Activated naive CD4-positive, alpha-beta T cell (primary cell): ENCODE measurements at places on chromosomes 7 and 10.

DNA sequence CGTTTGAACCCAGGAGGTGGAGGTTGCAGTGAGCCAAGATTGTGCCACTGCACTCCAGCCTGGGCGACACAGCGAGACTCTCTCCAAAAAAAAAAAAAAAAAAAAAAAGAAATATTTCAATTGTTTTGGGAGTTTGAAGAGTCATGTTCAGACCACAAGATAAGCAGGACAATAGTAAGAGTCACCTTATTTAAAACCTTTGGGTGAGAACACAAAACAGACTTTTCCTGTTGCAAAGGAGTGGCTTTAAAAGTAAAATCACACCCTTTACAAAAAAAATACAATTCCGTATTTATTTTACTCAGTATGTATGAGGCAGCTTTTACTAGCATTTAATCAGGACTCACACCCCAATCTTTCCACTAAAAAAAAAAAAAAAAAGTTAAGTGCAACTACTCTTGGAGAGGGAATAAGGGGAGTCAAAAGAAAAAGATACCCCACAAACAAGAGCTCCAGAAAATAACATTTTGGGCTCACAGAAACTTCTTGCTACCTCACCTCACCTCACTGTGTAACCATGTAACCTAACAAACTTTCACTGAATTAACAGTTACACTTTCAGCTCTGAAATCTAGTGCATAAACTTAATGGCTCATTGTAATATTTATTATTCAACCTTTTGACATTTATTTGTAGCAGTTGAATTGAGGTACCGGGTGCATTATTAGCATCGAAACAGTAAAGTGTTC, 11.2 kb downstream of the SKIDA1 start:
- no peak for DNase-seq

DNA sequence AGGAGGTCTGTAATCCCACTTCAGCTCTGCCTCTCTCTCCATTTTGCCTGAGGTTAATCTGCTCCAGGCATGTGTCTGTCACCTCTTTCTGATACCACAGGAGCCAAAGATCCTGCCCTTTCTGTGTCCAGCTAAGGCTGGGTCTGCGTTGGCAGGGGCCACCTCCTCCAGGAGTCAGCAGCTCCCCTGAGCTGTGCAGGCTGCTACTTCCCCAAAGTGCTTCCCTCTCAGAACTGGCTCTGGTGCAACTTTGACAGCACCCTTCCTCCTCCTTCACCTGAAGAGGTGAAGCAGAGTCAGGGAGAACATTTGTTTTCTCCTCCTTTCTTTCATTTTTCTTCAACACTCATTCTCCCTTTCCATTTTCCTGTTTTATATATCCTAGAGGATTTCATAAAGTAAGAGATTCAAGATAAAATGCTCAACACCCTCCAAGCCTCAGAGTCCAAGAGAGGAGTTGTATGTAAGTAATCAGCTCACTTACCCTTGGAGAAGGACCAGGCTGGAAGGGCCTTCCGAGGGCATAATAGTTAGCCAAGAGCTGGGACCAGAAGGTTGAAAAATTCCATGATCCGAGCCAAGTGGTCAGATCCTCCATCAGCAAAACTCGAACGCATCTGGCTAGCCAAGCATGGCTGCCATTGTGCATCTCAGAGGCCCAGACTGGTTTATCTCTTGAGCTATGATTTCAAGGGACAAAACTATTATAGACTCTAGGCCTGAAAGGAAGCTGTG, 257.3 kb downstream of the PTEN start:
- DNase-seq = no peak

- no peak for DNase-seq
These were observed 131.6 kb upstream of the NPY start for GRCh38 chr7:24152356-24152755.

GRCh38 chr7:106493041-106493731, 167.8 kb downstream of the CCDC71L start:
- no peak for DNase-seq

- no peak for DNase-seq
These were observed 15.5 kb downstream of the TM9SF3 start for GRCh38 chr10:96570983-96571964.
